HFFc6 (cell line): ENCODE measurements at places on chromosomes 12 and 14.

DNA sequence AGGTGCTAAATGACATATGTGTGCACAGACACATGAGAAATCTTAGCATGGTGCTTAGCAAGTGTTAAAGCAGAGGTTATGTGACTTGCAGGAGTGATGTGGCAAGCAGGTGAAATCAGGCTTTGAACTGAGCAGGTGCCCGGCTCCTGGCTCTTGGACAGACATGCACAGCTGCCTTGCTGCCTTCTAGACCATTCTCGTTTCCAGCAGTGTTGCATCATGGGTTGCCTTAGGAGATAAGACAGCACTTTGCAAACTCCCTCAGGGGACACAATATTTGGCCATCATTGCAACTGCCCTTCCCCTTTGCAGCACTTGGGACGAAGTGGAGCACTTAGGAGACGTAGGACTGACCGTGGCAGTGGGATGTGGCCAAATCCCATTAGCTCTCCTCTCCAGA, 17.2 kb upstream of the GSC start:
- no peak for DNase-seq

DNA sequence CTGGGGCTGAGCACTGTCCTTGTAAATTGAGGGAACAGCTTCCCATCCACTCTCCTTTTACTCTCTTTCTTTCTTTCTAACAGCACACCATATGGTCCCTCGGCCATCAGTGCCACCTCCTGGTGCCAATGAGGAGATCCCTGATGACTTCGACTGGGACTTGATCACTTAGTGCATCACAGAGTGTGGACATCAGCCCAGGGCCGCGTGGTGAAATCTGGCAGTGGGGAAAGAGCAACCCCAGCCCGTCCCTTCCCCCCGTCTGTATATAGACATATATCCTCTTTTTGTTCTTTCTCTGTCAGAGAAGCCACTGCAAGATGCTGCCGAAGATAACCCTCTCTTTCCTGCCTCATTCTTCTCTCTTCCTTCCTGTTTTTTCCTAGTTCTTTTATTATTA, 13.5 kb downstream of the C3AR1 start:
- no peak for DNase-seq

DNA sequence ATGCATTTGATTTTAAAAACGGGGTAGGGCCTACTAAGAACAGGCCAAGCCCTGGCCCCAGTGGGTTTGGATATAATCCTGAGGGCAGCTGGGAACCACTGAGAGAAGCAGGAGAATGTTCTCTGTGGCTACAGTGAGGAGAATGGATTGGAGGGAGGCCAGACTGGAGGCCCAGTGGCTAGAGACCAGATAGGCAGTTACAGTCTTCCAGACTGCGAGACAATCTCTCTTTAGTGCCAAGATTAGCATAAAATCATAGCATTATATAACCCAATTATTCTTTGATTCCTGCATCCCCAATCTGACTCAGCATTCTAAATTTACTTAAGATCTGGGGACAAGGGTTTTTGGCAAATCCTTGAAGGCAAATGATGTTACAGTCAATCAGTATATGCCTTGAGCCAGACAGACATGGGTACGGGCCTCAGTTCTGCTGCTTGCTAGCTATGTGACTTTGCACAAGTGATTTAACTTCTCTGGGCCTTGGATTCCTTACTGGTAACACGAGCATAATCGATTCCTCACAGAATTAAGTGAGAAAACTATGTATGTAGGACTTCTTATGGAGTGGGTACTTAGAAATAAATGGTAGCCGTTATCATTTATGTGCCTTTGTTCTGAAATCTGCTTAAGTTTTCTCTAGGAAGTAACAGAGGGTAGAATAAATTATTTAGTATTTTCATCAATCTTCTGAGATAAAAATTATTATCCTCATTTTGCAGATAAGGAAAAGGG, 18.3 kb downstream of the NINJ2 start:
- DNase-seq: no peak

DNA sequence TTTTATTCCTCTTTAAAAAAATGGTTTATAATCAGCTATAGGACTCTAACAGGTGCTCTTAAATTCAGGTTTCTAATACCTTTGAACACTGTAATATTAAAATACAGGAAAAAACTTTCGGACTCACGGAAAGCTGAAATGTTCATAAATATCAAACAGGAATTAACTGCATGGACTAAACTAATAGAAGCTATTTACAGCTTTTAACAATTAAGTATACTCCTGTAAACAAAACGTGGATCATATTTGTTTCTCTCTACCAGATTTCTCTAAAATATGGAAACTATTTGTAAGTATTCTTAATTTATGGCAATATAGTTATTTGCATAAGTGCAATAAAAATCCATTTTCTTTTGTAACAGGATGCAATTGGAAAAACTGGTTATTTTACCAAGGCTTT, 108.9 kb upstream of the RESF1 start:
- DNase-seq: no peak

DNA sequence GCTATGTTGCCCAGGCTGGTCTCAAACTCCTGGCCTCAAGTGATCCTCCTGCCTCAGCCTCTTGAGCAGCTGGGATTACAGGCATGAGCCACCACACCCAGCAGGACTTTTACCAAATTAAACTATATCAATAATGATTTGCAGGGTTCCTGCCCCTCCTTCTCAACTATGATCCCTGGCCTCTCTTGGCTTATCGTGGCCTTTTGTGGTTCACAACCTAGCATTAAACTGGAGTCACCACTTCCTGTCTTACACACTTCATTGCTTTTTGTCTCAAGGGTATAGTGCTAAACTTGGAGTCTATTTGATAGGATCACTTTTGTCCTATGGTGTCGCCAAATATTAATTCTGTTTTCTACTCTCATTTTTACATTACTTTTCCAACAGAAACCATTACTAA, 64.5 kb downstream of the SEC23A start:
- no peak for DNase-seq

DNA sequence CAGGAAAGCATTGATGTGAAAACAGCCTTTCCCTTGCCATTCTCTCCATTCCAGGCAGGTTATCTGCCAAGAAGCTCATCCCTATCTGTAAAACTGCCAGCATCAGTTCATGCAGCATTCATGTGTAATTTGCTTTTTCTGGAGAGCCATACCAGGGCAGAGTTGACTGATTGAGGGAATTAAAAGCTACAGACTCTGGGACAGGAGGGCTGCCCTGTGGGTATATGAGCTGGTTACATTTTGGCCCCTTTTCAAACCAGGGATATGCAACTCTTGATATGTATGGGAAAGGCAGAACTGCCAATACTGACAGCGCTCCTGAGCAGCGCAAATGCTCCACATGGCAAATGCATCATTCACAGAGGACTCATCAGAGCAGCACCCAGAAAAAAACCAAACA, 53.7 kb downstream of the SYT1 start:
- no peak for DNase-seq

- no peak for DNase-seq
Observed at GRCh38 chr12:107351713-107352112, 258.4 kb upstream of the CRY1 start.

- DNase-seq: no peak
Observed at GRCh38 chr14:74257941-74258763, 18.9 kb downstream of the VSX2 start.

DNA sequence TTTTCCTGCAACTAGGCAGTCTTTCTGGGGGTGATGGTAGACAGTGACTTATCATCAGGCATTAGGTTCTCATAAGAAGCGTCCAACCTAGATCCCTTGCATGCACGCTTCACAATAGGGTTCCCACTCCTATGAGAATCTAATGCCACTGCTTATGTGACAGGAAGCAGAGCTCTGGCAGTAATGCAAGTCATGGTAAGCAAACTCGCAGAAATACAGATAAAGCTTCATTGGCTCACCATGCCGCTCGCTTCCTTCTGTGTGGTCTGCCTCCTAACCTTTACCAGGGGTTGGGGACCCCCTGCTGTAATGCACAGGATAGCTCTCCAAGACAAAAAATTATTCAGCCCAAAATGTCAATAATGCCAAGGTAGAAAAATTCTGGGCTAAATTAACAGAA, 864.2 kb downstream of the TRHDE start:
- no peak for DNase-seq
